ENCODE measurements at places on chromosomes 6 and 20.

GRCh38 chr20:59157961-59158541 is 5.6 kb upstream of the ZNF831 start:
- DNase-seq = no peak

DNA sequence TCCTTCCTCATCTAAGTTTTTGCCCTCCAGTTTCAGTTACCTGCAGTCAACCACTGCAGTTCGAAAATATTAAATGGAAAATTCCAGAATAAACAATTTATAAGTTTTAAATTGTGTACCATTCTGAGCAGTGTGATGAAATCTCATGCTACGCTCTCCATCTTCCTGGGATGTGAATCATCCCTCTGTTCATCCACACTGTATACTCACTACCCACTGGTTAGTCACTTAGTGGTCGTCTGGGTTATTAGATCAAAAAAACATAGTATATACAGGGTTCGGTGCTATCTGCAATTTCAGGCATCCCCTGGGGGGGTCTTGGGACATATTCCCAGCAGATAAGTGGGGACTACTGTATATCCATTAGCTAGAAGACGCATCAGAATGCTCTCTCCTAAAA is 151.9 kb upstream of the SLC22A16 start:
- no peak for DNase-seq

- no peak for DNase-seq
These were observed 32.6 kb downstream of the PSMF1 start for GRCh38 chr20:1150968-1151367.

- no peak for DNase-seq
These were observed 27.3 kb downstream of the NR2E1 start for GRCh38 chr6:108193131-108193530.

DNA sequence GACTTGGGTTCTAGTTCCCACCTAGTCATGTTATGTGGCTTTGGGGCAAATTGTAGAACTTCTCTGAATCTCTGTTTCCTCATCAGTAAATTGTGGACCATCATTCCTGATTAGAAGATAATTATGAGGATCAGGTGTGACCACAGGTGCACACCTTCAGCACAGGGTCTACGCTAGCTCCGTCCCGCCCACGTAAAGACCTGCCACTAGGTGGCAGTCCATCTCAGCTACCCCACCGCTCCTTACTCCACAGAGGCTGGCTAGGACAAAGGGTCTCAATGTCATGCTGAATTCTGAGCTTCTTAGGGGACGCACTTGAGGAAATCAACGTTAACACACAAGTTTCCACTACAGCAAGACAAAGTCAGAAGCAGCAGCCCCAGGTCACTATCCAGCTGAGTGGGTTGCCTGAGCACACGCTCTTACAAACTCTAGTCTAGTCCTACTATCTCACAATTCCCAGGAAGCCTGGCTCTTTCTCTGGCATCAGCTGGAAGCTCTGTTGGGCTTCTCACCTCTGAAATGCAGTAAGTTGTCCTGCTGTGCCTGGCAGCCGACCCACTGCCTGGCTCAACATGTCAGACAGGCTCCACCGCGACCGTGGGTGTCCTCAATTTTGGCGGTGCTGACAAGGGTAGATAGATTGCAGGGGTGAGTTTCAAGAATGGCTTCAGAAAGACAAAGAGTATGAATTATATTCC is 2.0 kb upstream of the PLCG1 start:
- DNase-seq = peak; percentile 65

GRCh38 chr6:152360034-152360433 is 277.1 kb downstream of the SYNE1 start:
- no peak for DNase-seq

- no peak for DNase-seq
These were observed 29.4 kb downstream of the TNXB start for GRCh38 chr6:32079566-32080290.

- no peak for DNase-seq
These were observed 51.4 kb upstream of the NUP153 start for GRCh38 chr6:17758119-17758518.

GRCh38 chr6:150280703-150281102 is 88.1 kb upstream of the IYD start:
- no peak for DNase-seq

DNA sequence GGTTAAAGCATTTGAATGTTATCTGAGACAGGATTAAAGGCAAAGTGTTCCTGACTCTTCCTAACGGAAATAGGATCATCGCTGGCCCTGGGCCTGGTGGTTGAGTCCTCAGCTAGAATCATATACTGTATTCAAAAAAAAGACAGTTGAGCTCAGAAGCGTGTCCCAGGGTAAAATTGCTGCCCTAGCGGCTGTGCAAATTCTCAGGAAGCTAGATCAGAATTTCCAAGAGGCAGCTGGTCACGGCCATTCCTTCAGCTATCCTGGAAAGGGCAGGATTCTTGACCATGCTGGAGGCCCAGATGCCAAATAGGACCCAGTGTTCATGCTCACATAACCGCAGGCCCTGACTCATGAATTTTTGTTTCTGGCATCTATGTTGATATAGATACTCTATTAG is 67.4 kb downstream of the STMND1 start:
- no peak for DNase-seq

DNA sequence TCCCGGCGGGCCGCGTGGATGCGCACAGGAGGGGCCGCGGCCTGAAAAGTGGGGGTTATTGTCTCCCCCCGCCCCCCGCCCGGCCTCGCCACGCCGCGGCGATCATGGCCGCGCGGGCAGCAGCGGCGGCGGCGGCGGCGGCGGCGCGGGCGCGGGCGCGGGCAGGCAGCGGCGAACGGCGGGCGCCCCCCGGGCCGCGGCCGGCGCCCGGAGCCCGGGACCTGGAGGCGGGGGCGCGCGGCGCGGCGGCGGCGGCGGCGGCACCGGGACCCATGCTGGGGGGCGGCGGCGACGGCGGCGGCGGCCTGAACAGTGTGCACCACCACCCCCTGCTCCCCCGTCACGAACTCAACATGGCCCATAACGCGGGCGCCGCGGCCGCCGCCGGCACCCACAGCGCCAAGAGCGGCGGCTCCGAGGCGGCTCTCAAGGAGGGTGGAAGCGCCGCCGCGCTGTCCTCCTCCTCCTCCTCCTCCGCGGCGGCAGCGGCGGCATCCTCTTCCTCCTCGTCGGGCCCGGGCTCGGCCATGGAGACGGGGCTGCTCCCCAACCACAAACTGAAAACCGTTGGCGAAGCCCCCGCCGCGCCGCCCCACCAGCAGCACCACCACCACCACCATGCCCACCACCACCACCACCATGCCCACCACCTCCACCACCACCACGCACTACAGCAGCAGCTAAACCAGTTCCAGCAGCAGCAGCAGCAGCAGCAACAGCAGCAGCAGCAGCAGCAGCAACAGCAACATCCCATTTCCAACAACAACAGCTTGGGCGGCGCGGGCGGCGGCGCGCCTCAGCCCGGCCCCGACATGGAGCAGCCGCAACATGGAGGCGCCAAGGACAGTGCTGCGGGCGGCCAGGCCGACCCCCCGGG is 637 bp downstream of the ARID1B start:
- DNase-seq = peak; percentile 61

DNA sequence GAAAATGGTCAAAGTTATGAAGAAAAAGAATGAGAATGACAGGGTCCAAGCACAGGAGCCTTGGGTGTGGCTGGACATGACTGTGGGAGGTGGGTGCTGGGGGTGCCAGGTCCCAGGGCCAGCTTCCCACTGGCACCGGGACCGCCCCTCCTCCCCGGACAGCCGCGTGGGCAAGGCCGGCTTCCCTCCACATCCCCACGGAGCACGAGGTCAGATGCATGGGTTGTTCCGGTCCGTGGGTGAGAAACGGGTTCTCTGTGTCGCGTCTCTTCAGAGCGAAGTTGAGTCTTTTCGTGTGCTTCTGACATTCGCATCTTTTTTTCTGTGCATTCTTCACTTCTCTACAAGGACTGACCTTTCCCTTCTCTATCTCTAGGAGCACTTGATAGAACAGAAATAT is 30.1 kb downstream of the KIF25 start:
- no peak for DNase-seq

GRCh38 chr20:52118016-52118623 is 73.5 kb downstream of the ZFP64 start:
- no peak for DNase-seq

GRCh38 chr6:157427969-157428368 is 47.0 kb downstream of the ZDHHC14 start:
- no peak for DNase-seq

- no peak for DNase-seq
These were observed 25.0 kb downstream of the HEBP2 start for GRCh38 chr6:138428944-138429598.

DNA sequence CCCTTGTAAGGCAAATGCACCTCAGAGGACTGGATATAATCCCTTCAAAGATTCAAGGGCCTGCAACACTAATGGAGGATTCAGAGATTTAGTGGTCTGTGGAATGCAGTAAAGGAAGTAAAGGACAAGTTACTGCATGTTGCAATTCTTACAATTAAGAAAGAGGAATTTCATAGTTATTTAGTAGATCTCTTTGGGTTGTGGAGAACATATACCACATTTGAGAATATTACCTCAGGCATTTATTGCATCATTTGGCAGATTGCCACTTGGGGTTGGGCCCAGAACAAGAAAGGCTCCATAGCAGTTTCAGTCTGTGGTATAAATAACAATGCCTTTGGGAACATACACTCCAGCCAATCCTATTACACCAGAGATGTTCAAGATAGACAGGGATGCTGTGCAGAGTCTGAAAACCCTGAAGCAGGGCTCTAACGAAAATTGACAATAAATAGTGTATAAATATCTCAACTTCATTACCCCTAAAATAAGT is 20.9 kb upstream of the EPM2A start:
- no peak for DNase-seq

- DNase-seq = peak; percentile 86
These were observed 139.8 kb downstream of the OR2B2 start for GRCh38 chr6:27772261-27773001.

GRCh38 chr6:5249451-5250122 is 11.2 kb downstream of the LYRM4 start:
- no peak for DNase-seq

- no peak for DNase-seq
These were observed 194.1 kb downstream of the RIMS1 start for GRCh38 chr6:72080260-72080941.

- no peak for DNase-seq
These were observed 81.5 kb downstream of the SULF2 start for GRCh38 chr20:47703748-47704147.

DNA sequence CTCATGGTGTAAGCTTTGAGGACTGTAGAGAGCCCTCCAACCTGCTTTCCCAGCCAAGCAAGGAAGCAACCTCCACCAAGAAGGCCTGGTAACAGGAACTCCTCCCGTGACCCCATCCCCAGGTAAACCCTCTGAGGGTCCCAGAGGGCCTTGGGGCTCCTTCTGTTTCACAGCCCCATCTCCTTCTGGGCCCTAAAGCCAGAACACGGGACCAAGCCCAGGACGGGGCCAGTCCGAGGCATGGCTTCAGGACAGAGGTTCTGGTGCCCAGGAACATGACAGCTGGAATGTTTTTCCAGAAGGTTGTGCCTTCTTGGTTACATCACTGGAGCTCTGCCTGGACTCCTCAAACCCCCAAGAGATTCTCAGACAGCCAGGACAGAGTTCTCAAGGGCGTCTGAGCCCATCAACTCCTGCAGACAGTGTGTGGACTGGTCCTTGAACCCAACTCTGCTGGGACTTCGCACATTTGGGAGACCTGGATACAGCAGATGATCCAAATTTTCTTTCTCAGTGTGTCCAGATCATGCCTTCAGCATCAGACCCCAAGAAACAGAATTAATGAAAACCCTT is 43.1 kb downstream of the RRBP1 start:
- DNase-seq = no peak

DNA sequence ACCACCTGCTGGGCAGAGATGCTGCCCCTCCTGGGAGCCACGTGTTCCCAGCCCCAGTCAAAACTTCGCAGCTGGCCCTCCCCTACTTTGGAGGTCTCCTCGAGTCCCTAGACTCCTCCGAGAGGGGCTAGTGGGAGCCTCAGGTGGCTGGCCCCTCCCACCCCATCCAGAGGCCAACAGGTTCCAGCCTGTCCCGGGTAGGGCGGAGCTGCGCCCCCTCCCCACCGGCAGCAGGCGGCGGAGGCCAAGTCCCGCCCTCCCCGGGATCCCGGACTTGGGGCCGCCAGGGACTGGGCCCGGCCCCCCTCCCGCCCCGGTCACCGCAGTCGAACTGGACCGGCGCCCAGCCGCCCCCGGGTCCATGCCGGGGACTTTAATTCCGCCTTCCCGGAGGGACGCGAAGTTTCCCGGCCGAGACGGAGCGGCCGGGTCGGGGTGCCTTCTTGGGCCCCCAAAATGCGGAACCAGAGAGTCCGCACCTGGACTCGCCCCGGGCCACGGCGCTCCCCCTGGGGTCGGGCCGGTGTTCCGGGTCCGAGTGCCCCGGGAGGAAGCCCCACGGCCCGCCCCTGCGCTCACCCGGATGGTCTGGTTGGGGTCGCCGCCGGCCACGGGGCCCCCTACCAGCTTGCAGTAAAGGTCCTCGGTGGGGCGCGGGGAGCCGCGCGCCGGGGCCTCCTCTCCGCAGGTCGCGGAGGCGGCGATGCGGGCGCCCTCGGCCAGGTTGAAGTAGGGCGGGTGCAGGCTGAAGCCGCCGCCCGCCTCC is 559 bp downstream of the LAMA5 start:
- no peak for DNase-seq

- DNase-seq = no peak
These were observed 11.2 kb downstream of the SIRPB2 start for GRCh38 chr20:1479831-1480595.

DNA sequence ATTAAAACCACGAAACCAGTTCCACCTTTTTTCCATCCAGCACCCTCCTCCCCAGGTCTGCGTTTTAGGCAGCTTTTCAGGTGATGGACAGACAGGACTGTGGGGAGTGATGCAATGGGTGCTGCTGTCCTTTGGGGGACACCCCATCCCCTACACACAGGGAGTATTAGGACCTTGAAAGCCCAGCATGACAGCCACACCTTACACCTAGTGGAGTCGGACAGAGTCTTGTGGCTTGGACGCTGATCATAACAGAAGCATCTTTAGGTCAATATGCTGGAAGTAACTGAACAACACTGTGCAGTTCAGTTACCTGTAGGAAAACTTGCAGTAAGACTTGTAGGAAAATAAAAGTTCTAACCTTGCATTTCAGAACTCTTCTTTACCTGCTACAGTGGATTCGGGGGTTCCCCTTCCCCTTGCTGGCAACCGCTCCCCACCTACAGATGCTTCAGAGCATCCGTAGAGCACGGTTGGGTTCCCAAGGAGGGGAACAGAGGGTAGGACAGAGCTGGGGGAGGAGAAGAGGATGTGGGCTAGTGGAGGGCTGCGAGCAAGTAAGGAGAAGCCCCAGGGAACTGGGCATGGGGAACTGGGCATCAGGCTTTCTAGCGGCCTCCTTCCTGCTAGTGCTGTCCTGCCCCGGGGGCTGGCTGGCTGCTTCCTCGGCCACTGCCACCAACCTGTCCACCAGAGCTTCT is 31.7 kb downstream of the PLEKHG1 start:
- DNase-seq = no peak

DNA sequence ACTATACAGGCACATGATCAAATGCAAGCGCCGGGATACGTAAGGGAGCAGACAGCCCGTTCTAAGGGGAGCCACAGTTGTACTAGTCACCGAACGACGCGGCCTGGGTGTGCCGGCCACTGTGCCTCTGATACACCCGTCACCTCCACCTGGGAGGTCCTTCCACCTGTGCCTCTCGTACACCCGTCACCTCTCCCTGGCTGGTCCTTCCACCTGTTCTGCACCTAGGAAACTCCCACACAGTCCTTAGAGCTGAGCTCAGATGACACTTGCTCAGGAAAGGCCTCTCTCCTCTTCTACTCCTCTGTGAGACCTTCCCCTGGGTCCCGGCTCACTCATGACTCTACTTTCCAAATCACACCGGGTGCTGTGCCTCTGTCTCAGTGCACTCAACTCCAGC is 245.0 kb downstream of the TTLL2 start:
- DNase-seq = no peak

Data from activated CD4-positive, alpha-beta T cell treated with anti-CD3 and anti-CD28 coated beads, Interleukin-2, amount 50 U/mL, for 1 hour (primary cell).